ENCODE measurements at places on chromosomes 3 and 15.

DNA sequence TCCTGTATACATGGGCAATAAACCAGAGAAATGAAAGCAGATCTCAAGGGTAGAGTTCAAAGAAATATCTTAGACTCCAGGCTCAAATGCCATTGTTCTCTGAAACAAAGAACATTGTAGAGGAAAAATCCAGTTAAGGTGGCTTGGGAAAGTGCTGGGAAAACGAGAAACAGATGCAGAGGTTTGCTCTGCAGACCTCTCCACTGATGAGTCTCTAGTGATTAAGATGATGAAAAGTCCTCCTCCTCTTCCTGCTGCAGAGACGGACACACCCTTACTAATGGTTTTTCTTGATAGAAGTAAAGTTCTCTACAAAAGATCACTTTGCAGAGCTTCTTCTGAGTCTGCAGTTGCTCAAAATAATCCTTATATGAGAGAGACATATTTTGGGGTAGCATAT, 264.7 kb downstream of the GABRG3 start:
- DNase-seq: no peak

GRCh38 chr3:149947231-149947630, 23.5 kb downstream of the PFN2 start:
- DNase-seq: no peak

DNA sequence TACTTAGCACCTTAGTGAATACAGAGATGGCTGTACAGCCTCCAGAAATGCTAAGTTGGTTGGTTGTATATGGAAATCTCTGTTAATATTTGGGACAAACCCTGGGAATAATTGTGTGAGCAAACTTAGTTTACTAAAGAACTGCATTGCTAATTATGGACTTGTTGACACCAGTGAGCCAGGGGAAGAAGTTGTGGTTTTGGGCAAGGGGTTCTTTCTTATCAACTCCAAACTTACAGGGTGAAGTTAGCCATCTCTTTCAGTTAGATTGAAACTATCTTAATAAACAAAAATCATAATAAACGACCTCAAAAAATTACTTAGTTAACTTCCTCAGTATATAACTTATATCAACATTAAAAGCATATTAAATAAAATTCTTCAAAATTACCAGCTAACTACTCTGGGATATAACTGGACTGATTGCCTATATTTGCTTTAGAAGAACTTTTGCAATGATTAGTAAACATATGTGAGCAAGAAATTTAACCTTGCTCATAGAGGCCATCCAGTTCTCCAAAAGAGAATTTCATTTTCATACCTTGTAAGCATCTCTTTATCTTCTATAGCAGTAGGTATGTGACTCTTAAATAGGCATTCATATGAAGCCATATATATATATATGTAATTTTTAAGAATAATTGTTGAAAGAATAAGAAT, 24.7 kb downstream of the MBNL1 start:
- no peak for DNase-seq

- no peak for DNase-seq
Measured at GRCh38 chr3:132273036-132273435, 44.2 kb upstream of the ACP3 start.

GRCh38 chr3:13462125-13462629, 17.9 kb upstream of the HDAC11 start:
- no peak for DNase-seq
